ENCODE measurements at places on chromosomes 3 and 15. TPM values are rescaled to one million over a fixed set of nuclear protein-coding genes. Genes with fewer than 3 reads are reported as not detected.

DNA sequence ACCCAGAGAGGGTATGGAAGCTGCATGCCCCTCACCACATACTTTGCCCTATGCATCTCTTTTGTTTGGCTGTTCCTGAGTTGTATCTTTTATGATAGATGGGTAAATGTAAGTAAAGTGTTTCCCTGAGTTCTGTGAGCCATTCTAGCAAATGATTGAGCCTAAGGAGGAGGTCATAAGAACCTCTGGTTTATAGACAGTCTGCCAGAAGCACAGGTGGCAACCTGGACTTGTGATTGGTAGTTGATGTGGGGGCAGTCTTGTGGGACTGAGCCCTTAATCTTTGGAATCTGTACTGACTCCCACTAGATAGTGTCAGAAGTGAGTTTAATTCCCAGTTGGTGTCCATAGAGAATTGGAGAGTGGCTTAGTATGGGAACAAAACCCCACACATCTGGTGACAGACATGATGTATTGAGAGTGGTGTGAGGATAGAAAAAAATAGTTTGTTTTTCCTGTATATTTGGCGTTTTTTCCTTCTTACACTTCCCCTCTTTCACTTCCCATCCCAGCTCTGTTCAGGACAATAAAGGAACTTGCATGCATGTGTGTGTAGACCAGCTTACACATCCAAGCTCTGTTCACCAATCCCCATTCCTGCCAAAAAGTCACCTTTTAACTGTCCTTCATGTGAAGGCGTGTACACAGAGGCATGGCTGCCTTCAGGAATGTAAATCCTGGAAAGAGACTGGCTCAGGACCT lies 38.1 kb upstream of the SPPL2A start:
- DNase-seq: no peak

STAB1 gene
- total RNA-seq: 0.09 TPM

DNA sequence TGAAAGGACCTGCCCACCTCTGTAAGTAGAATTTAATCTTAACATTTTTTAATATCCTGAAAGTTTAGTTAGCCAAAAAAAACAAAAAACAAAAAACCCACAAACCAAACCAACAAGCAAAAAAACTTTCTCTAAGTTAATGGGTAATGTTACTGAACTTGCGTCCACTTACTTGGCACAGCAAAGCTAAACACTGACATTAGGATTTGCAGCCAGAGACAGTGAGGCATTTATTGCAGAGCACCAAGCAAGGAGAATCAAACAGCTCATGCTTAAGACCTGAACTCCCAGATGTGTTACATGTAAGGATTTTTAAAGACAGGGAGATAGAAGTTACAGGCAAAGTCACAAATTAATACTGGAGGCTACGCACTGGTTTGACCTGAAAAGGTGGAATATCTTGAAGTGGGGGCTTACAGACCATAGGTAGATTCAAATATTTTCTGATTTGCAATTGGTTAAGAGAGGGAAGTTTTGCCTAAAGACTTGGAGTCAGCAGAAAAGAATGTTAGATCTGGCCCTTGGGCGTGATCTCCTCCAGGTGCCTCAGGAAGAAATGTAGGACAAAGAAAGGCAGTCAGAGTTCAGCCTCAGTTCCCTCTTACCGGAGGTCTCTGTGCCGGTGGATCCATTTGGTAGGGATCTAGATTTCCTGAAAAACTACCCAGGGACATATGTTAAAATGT lies 205.0 kb downstream of the ADAMTSL3 start:
- no peak for DNase-seq

- no peak for DNase-seq
These were observed 23.1 kb downstream of the EEFSEC start for GRCh38 chr3:128176276-128176833.

DNA sequence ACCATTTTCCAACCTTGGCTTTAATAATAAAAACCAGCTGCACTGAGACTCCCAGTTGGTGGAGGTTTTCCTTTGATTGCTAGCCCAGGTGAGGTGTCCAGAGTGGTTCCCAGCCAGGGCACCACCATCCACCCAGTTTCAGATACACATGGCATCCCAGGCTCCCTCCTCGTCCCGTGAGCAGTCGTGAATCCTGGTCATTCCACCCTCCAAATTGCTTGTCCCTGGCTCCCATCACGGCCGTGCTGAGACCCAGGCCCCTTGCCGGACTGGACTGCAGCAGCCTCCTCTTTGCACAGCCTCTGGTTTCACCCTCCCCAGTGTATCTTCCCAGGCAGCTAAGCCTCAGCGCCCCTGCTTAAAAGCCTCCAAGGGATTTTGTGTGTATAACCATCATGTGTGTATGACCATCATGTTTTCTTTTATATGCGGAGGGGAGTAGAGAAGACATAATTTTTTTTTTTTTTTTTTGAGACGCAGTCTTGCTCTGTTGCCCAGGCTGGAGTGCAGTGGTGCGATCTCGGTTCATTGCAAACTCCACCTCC lies 106.3 kb downstream of the ETFA start:
- DNase-seq: no peak

- no peak for DNase-seq
These were observed 452.8 kb downstream of the FHIT start for GRCh38 chr3:60798456-60798855.

UPK1B gene
- 0.25 TPM for total RNA-seq

- DNase-seq: no peak
These were observed 65.6 kb downstream of the CCDC33 start for GRCh38 chr15:74301583-74302361.

SST gene
- total RNA-seq: not detected

RPUSD2 gene
- 11.0 TPM for total RNA-seq

- DNase-seq: peak; percentile 76
These were observed 23.2 kb upstream of the IP6K2 start for GRCh38 chr3:48739955-48740823.

ITIH4 gene
- total RNA-seq: 6.5 TPM

ARHGEF3 gene
- 38.3 TPM for total RNA-seq

NME9 gene
- total RNA-seq: 0.65 TPM

TSEN2 gene
- 19.4 TPM for total RNA-seq

CHRNA5 gene
- 6.5 TPM for total RNA-seq

DNA sequence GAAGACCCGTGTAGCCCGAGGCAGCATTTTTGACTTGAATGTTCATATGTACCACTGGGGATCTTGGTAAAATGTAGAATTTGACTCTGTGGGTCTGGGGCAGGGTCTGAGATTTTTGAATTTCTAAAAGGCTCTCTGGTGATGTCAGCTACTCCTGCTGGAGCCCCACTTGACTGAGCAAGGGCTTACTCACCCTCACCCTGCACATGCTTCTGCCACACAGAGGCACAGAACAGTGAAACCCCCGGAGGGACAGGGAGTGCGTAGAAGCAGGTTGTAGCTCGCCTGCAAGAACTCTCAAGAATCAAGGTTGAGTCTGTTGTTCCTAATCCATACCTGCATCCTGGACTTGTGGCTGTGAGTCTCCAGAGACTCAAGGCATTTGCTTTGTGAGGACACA lies 41.1 kb downstream of the SLCO3A1 start:
- no peak for DNase-seq

GRCh38 chr15:42367041-42367440 lies 7.7 kb downstream of the CAPN3 start:
- DNase-seq: no peak

- no peak for DNase-seq
These were observed 613.4 kb downstream of the NLGN1 start for GRCh38 chr3:174010907-174011306.

DNA sequence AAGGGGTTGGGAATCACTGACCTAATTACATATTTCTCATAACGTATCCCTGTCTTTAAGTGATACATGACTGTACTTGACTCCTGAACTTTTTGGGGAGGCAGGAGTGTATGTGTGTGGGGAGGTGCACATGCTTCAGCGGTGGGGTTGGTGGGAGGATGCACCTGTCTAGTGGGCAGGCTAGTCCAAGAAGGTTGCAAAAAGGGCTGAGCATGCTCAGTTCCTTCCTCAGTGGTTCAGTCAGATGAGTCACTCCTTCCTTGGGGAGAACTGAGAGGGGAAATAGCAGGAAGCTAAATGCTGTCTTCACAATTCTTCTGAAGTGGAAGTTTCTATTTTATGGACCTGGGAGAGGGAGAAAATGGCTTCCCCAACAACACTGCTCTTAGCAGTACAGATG lies 24.6 kb upstream of the AP4E1 start:
- peak; percentile 26 for DNase-seq

UBAP1L gene
- 3.2 TPM for total RNA-seq

MRPS11 gene
- 67.1 TPM for total RNA-seq

MELTF gene
- total RNA-seq: 3.7 TPM

DNA sequence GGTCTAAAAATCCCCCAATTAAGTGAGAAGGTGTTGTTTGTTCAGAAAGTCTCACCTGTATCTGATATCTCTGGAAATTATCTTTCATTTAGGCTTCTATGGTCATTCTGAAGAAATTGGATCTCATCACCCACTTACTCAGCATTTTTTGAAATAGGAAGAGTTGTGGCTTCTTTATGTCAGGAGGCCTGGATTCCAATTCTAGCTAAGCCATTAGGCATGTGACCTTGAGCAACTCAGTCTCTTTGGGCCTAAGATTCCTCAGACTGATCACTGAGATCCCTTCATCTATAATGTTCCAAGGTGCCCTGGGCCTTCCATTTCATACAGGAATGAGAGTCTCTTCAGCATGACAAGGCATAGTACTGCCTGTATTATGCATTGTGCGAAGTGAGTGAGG lies 70.3 kb downstream of the ARHGEF26 start:
- DNase-seq: no peak

COL6A5 gene
- total RNA-seq: not detected

MESP1 gene
- 4.6 TPM for total RNA-seq

- DNase-seq: no peak
These were observed 257.4 kb upstream of the ADAMTS9 start for GRCh38 chr3:64945171-64945729.

CD200 gene
- total RNA-seq: 30.2 TPM
